ENCODE measurements at places on chromosomes 7 and 10.

DNA sequence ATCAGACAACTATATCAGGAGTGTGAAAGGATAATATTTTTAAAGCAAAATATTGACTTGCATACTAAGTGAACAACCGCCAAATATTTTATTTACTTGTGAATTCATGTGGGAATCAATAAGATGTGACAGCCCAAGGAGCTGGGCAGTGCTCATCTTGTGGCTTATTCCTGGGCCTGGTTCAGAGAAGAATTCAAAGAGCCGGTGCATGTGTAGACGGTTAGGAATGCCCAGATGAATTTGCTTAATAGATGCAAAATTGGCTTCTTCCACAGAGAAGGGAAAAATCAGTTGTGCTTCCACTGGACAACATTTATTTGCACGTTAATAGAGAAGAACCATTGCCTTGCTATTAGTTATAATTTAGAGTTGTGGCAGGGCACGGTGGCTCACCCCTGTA lies 4.4 kb downstream of the MYL7 start:
- DNase-seq: no peak

DNA sequence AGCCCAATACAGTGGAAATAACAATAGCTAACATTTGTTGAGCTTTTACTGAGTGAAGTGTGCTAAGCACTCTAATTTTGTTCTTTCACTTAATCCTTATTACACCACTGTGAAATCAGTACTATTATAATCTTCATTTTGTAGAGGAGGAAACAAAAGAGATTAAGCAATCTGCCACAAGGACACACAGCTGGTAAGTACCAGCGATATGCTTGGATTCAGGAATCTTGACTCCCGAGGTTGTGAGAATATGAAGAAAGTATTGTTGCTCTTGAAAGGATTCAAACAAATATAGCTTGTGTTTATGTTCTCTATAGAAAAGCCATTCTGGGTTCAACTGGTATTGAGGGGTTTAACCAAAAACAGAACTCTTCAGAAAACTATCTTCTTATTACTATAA lies 93.7 kb upstream of the HECTD2 start:
- DNase-seq: no peak

GRCh38 chr10:44539178-44539577 lies 154.3 kb upstream of the CXCL12 start:
- DNase-seq: no peak

DNA sequence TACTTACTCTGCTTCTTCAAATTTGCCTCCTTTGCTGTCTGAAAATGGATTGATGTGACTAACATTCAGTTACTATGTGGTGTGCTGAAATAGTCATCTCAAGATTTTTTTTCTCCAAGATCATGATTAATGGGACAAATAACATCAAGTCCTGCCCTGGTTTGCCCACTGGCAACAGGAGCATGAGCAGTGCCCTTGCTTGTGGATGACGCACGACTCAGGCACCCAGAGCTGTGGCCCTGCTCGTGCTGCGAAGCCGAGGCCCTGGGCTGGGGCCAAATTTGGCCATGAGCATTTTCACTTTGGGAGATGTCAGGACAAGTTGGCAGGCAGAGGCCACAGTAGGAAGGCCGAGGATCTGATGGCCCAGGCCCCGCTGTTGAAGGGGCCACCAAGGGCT lies 239.8 kb upstream of the IGFBP3 start:
- no peak for DNase-seq

DNA sequence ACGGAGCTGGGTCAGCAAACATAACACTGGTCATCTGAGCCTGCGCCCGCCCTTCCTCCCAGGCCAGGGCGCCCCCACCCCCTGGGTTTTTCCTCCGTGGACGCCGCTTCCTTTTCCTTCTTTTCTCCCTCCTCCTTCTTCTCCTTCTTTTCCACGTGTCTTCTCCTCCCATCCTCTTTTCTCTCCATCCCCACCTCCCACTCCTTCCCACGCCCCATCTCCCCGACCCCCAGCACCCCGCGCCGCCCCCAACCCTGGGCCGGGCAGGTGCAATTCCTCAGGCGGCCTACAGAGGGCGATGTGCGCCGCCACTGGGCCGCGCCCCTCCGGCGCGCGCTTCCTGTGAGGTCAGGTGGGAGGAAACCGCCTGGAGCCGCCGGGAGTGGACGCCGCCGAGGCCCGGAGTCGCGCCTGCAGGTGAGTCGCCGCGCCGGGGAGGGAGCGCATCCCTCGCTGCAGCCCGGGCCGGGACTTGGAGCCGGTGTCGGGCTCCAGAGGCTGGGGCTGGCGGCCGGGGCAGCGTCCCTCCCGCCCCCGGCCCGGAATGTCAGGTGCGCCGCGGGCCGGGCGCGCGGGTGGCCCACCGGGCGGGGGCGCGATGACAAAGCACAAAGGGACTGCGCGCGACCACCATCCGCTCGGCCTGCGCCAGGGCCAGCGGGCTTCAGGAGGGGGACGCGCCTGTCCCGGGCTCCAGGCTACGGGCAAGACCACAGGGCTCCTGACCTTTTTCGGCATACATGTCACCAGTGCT lies at the start of gene FAM241B:
Gene FAM241B, plus strand, starts transcription at position 351 of the 754 bp plus-strand sequence. CDS start 1,497 bp downstream, outside the sequence.
- DNase-seq: no peak

DNA sequence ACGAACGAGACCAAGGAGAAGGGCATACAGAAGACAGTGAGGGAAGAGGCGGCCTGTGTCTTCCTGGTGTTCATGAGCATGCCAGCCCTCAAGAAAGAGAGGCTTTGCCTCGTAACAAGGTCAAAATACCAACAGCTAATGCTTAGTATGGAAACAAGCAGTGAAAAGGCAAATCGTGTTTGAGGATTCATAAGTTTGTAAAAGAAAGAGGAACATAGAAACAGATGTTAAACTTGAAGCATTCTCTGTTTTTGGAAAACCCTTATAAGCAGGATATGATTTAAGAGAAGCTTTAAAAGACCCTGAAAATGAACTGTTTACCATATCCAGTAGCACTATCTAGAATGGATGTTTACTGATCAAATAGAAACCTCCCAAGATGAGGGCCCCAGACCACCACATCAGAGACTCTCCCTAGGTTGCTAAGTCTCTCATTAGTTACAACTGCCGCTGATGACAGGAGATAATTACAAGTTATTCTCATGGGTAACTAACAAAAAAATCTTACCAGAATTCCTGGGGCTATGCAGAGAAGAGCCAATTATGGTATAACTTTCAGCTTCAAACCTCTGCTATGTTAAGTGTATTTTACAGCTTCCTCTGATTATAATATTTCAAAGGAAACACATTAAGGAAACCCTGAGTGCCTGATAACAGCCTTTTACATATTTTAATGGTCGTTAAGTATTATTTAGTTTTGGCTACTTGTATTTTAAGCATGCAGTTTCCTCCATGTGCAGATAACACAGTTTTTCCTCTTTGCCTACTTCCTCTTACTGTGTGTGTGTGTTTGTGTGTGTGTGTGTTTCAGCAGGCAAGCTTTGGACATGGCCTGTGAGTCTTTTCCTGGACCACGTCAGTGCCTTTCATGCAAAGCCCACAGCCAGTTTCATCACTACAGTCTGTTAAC lies 17.9 kb downstream of the JCAD start:
- no peak for DNase-seq

DNA sequence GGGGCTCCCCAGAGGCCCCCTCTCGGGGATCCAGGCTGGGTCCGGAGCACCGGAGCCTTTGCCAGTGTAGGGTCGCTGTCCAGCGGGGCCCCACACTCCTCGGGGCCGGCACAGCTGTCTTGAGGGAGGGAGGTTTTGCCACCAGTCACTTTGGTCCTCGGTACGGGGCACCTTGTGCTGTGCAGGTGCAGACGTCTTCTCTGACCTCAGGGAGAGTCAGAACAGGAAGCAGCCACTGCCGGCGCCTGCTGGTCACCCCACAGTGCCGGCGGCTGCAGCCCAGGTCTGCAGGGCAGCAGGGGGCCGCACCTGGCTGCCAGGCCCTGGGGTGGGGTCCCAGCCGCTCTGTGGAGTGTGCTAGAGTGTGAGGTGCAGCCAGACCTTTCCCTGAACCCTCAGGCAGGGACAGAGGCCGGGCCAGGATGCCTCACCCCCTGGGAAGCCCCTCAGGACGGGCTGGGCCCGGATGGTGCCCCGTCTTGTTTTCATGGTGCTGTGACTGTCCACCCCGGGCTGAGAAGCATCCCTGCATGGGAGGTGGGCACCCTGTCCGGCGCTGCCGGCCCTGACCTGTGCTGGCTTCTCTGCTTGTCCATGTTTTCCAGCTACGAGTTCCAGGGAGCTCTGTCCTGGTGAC lies 8.2 kb downstream of the MAFK start:
- no peak for DNase-seq

DNA sequence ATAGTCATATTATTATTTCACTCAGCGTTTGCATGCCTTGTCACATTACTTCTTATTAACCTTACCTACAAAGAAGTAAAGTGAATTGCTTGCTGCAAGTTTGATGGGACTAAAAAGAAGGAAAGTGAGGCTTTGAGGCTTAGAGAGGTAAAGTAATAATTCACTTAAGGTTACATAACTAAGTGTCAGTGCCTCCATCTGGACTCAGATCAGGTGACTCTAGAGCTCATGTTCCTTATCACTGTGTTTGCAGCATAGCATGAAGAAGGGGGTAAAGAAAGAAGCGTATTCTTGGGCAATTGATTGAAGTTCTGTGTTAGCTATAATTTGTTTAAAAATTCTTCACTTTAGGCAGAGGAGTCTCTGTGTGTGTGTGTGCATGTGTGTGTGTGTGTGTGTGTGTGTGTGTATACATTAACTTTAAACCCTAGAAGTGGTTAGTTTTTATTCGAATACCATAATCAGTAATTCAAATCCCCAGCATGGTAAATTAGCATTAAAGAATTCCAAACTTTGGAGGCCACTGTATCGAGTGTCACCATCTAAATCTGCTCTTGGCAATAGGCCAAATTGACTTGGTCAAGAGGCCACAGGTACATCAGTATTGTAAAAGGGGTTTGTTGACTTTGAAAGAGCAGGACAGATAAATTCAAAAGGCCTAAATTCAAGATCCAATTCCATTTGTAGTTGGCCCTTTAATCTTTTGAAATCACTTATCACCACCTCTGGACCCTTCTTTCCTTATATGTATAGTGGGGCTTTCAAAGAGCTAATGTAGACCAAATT lies 2.2 kb upstream of the PON3 start:
- no peak for DNase-seq

GRCh38 chr10:14674376-14675050 lies 100.2 kb downstream of the FAM107B start:
- no peak for DNase-seq

- no peak for DNase-seq
These were observed 97.3 kb upstream of the IKZF1 start for GRCh38 chr7:50207251-50207564.

DNA sequence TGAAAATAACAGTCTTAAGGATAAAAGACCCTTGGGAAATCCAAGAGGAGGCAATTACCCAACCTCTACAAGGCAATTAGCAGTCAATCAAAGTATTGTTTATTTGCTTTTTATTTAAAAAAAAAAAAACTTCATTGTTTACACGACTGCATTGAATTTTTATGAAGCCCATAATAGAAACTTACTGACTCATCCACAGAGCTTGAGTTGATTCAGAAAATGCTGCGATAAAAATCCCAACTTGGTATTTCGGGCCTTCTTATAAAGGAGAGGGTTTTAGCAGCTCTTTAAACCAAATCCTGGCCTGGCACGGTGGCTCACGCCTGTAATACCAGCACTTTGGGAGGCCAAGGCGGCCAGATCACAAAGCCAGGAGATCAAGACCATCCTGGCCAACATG lies 69.2 kb upstream of the PALS2 start:
- no peak for DNase-seq

DNA sequence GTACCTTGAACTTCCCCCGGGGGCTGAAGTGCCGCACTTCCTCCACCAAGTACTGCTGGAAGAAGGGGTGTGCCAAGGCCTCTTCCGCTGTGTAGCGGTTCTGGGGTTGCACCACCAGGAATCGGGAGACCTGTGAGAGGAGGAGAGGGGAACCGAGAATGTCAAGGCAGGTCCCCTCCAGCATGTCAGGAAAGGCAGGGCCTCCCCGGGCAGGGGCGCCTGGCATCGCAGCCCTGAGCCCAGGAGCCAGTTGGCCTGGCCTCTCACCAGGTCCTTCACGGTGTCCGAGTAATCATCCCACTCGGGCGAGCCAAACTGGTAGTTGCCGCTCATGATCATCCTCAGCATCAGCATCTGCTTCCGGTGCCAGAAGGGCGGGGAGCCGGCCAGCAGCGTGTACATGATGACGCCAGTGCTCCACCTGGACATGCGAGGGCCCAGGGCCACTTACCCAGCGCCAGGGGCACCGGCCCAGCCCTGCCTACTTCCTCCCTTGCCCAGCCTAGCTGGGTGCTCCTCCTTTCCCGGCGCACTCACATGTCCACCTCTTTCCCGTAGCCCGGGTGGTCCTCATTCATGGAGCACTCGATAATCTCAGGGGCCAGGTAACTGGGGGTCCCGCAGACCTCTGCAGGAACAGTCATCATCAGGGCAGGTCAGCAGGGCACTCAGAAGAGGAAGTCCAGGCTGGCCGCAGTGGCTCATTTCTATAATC lies 11.0 kb downstream of the PHKG1 start:
- no peak for DNase-seq

DNA sequence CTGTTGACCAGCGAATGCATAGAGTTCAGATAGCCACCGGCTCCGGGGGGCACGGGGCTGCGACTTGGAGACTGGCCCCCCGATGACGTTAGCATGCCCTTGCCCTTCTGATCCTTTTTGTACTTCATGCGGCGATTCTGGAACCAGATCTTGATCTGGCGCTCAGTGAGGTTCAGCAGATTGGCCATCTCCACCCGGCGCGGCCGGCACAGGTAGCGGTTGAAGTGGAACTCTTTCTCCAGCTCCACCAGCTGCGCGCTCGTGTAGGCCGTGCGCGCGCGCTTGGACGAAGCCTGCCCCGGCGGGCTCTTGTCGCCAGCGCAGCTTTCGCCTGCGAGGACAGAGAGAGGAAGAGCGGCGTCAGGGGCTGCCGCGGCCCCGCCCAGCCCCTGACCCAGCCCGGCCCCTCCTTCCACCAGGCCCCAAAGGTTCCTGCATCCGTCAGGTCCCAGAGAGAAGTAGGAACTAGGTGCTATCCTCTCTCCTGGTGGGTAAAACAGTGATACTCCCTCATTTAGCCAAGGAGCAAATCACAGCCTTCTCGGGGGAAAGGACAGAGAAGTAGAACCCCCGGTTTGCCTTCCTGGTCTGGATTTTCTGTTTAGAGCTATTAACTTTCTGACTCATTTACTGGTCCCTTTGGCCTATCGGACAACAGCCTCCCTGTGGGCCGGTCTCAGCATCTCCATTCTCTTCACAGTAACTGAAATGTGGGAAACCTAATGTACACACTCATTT lies 6.1 kb upstream of the HOXA2 start:
- DNase-seq: no peak

- no peak for DNase-seq
These were observed 17.8 kb downstream of the NPSR1 start for GRCh38 chr7:34675749-34676374.

GRCh38 chr10:80046629-80047441 lies 31.6 kb upstream of the TMEM254 start:
- DNase-seq: peak; percentile 32

DNA sequence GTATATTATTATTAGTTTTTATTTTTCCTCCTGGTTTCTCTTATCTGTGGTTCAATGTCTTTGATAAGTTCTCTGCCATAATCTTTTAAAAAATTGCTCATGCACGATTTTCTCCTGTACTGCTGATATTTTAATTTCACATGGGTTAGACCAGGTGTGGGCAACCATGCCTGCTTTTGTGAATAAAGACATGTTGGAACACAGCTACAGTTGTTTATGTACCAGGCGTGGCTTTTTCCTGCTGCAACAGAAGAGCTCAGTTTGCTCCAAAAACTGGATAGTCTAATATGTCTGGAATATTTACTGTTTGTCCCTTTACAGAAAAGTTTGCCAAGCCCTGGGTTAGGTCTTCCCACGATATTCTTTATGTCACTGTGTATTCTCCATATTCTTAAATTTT lies 105.2 kb downstream of the VWC2 start:
- no peak for DNase-seq
